ENCODE measurements at places on chromosomes 16 and 17.

DNA sequence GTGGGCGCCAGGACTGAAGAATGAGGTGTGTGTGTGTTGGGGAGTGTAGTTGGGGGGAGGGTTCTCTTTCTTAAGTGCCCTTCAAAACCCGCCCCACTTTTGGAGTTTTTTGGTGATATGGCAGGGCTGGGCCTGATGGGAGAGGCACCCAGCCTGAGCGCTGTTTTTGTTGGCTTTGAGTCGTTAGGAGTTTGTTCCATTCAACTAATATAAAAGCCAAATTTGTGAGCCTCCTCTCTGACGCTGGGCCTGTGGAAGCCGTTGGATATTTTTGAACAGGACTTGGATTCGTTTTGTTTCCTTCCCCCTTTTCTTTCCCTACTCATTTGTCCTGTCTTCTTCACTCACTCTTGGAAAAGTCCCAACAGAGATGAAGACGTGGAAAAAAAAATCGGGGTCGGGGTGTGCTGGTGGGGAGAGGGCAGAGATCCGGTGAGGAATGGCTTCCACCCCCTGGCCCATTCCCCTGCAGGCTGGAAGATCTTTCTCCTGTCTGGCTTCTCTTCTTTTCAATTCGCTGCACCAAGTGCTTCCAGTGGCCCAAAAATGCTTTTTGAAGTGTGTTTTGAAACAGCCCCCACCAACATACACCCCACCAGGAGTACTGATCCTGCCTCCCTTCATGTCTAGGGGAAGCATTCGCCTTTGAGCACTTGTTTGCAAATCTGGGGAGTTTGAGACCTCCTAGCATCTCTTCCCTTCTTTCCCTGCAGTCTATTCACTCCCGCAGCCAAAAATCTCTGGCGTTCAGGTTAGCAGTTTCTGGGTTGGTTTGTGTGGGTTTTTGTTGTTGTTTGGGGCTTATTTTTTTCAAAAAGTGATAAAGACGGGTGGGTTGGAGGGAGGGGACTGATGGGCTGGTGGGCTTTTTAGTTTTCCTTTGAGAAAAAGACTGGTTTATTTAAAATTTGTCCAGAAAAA, 2.6 kb downstream of the FZD2 start:
- no peak for DNase-seq

- no peak for DNase-seq
These were observed 179.1 kb upstream of the CACNG5 start for GRCh38 chr17:66655861-66656260.

- DNase-seq, result no peak
These were observed 24.9 kb upstream of the MYH2 start for GRCh38 chr17:10574324-10574723.

DNA sequence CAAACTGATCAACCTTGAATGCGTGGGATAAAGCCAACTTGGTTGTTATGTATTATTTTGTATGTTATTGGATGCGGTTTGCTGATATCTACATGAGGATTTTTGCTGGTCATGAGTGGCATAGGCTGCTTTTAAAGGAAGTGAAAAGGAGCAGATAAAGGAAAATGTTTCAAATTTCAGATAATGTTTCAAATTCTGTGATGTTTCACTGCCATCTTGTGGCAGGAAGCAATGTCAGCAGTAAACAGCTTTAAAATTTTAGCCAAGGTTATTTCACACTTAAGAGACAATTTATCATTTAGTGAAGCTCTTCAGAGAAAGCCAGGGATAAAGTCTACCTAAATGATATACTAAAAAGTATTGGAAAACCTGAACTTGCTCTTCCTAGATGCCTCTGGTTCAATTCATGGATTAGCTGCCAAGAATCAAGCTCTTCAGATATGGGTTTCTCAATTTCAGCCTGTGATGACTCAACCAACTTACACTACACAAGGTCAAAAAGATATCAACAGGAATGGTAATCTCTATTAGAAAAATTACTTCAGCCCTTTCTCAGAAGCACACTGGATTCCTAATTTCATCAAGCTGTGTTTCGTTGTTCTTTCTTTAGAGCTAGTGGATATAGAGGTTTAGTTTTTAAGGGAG, 136.0 kb upstream of the C17orf78 start:
- no peak for DNase-seq

DNA sequence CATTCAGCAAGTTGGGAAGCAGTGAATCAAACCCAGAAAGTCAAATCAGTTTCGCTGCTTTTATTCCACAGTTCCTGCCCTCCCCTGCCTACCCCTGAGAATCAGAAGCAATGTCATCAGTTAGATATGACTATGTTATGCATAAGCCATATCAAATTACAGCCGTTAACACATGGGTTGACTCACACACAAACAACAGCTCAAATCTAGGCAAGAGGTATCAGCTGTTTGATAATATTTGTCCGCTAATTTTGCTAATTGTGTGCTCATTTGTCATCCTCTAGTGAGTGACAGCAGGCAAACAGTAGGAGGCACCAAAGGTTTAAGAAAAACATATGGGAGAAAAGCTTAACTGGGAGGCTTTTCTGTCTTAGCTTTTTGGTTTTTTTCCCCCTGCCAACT, 327.4 kb upstream of the CCL2 start:
- DNase-seq, result no peak

DNA sequence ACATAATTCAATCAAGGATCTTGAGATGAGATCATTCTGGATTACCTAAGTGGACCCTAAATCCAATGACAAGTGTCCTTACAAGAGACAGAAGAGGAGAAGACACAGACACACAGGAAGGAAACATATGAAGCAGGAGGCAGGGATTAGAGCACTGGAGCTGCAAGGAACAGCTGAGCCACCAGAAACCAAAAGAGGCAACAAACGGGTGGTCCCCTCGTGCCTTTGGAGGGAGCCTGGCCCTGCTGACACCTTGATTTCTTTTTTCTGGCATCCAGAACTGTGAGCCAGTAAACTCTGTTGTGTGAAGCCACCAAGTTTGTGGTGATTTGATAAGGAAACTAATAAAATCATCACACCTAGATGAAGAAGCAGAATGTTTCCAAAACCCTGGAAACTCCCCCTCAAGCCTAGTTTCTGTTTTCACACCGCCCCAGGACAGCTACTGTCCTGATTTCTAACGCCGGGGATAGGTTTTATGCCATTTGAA, 115.2 kb downstream of the PITPNC1 start:
- no peak for DNase-seq

DNA sequence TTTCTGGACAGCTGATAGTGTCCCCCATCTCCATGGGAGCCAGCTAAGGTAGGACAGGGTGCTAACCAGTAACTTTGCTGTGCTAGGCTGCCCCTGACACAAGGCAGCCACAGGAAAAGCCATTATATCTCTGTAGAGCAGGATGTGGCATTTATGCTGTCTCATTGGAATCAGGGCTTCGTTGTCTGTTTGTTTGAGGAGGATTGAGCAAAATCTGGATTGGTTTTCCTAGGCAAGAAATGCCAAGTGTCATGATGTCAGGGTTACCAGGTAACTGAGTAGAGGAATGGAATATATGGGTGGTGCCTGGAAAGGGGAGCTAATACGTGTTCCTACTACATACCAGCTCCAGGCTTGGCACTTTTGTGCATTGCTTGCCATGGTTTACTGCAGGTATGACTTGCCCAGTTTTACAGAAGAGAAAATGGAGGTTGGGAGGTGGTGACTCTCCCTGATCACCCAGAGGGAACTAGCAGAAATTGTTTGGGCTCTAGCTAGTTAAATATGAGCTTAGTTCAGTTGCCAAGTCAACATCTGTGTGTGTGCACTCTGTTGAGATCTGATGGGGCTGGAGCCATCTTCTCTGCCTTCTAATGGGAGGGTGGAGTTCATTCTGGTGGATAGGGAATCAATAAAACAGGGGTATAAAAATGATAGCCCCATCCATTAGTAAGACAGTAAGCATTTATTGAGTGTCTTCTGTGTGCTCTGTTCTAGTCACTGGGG, 33.9 kb downstream of the GNAO1 start:
- no peak for DNase-seq

- DNase-seq, result no peak
These were observed 107.0 kb downstream of the RMI2 start for GRCh38 chr16:11452298-11452697.

DNA sequence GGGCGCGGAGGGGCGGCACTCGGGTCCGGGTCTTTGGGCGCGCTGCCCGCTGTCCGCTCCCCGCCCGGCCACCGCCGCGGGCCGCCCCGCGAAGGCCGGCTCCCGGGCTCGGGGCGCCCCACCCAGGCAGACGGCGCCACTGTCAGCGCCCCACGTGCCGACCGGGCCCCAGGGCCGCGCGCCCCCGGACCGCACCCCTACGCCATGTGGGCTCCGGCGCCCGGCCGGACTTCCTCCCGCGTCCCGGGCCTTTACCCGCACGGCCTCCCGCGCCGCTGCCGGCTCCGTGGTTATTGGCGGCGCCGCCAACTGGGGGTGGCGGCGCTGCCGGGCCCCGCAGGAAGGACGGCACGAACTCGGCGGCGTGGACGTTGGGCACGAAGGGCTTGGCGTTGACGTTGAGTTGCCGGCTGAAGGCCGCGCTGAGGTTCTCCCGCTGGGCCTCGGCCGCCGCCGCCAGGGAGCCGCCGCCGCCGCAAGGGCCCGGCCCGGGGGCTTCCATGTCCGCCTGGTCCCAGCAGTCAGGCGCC, 577 bp downstream of the GSPT1 start:
- DNase-seq, result peak; percentile 81

GRCh38 chr16:57622361-57623250, 5.8 kb upstream of the ADGRG1 start:
- DNase-seq, result peak; percentile 61

DNA sequence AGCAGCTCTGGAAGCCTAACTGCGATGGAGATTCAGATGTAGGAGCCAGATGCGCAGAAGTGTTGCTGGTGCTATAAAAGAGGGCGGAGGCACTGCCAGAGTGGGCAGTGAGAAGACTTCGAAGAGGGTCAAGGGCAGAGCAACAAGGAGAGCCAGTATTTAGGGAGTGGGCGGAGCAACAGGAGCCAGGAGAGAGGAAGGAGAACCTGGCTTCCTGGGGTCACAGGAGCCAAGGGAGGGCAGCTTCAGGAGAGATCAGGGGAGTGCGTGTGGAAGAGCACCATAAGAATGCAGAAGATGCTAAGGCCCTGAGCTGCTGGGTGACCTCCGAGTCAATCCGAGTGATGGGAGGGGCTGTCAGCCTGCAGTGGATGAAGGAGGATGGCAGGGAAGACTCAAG, 14.4 kb upstream of the MRPS23 start:
- peak; percentile 19 for DNase-seq

- DNase-seq, result no peak
These were observed 14.1 kb upstream of the LCMT1 start for GRCh38 chr16:25097276-25097975.

DNA sequence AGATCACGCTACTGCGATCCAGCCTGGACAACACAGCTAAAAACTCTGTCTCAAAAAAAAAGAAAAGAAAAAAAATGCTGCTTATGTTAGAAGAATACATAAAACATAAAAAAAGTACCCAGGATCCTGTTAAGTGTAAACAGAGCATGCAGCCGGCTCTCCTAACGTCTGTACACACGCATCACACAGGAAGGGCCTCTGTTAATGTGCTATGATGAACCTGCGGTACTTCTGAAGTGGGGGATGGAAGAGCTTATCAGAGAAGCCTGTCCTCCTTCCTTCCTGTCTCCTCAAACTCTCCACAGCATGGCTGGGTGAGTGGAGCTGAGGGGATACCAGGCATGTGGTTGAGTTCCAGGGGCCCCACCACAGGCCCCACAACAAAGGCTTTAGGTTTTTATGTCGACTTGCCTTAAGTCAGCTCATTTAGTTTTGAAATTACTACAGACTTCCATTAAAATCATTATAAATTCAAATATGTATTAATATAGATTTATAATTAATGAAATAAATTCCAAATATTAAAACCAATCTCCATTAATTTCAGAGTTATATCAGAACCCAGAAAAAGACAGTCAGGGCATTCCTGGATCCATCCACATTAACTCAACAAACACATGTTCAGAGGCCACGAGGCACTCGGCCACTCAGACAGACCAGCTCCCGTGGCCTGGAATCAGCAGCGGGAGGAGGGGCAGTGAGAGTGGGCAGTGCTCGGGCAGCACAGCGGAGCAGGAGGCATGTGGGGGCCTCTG, 11.7 kb downstream of the CCDC57 start:
- DNase-seq, result no peak

- DNase-seq, result no peak
These were observed 8.6 kb downstream of the KRT28 start for GRCh38 chr17:40791111-40791510.

DNA sequence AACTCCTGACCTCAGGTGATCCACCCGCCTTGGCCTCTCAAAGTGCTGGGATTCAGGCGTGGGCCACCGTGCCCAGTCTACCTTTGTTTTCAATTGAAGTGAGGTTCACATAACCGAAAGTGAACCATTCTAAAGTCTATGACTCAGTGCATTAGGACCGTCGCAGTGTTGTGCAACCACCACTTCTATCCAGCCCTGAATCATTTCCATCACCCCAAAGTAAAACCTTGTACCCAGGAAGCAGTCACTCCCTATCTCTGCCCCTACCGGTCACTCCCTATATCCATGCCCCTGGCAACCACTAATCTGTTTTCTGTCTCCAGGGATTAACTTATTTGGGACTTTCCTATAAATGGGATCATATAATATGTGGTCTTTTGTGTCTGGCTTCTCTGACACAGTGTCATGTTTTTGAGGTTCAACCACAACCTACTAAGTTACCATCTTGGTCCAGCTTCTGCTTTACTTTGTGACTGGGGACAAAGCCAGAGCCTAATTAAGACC, 28.3 kb upstream of the CDC42EP4 start:
- DNase-seq, result no peak

GRCh38 chr16:66093191-66093590, 273.3 kb upstream of the CDH5 start:
- no peak for DNase-seq

GRCh38 chr16:85428168-85428898, 184.8 kb upstream of the GSE1 start:
- DNase-seq, result peak; percentile 73

DNA sequence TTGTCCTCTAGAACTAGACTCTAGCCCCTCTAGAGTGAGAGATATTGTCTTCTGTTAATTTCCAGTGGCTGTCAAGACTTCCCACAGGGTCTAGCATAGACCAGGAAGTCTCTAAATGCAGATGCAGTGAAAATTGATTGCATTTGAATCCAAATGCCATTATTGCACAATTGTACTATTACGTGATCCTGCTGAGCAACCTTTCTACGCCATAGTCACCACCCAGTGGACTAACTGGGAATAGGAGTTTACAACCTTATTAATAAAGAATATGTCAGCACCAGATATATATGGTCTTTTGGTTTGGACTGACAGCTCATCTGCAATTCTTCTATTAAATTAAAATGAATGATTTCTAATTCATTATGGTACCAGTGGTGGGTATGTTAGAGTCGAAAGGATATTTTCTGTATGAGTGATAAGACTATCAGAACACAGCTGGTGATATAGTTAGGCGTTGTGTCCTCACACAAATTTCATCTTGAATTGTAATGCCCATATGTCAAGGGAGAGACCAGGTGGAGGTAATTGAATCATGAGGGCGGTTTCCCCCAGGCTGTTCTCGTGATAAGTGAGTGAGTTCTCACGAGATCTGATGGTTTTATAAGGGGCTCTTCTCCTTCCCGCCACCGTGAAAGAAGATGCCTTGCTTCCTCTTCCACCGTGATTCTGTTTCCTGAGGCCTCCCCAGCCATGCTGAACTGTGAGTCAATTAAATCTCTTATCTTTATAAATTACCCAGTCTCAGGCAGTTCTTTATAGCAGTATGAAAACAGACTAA, 138.9 kb upstream of the CA10 start:
- DNase-seq, result no peak
